Right lung (tissue), 10 donors: ENCODE measurements at places on chromosomes 4 and X. TPM values are rescaled to one million over a fixed set of nuclear protein-coding genes. Genes with fewer than 3 reads are reported as not detected.

- DNase-seq: no peak
These were observed 45.0 kb downstream of the PDHA1 start for GRCh38 chrX:19388741-19389140.

GRCh38 chr4:13461191-13461905 is 22.8 kb downstream of the RAB28 start:
- peak; percentile 18 for DNase-seq

DNA sequence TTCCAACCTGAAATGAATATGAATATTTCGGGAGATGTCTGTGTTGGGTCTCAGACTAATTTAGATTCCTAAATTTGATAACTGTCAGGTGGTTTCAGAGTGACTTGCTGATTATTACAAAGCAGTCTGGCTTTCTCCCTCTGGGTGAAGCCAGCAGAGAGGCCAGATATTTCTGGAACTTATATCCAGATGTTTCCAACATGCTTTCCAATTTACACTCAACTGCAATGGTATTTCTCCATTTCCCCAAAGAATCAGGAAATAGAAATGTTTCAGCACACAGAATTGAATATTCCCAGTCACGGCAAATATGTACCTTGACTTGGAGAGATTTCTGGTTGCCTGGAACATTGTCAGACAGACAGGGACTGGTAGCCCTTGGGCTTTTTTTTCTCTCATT is 48.5 kb upstream of the EGFL6 start:
- no peak for DNase-seq

DNA sequence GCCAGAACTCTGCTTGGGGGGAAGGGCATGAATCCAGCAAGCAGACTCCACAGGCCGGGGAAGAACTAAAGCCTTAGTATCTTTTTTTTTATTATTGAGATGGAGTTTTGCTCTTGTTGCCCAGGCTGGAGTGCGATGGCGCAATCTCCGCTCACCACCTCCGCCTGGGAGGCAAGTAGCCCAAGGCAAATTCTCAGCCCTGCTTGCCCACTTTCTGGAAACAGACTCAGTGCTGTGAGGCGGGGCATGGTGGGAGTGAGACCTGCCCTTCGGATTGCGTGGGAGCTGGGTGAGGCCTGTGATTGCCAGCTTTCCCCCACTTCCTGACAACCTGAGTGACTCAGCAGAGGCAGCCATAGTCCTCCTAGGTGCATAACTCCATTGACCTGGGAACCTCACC is 348.8 kb downstream of the GASK1B start:
- DNase-seq: no peak

DNA sequence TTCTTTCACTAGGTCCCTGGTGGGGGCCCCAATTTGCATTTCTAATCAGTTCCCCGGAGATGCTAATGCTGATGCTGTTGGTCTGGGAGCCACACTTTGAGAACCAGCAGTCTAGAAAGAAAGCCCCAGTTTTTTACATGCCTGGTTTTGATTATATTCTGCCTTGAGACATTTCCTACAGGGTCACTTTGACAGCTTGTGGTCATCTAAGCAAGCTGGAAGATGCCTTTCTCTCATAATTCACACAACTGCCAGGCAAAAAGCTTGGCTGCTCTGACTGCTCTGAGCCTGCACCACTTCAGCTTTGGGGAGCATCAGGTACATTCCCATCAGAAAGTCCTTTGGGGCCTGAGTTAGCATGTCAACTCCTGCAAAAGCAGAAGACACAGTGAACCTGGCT is 5.9 kb upstream of the PLAC1 start:
- DNase-seq: no peak

GRCh38 chr4:8780086-8780485 is 91.6 kb downstream of the HMX1 start:
- DNase-seq: no peak

DNA sequence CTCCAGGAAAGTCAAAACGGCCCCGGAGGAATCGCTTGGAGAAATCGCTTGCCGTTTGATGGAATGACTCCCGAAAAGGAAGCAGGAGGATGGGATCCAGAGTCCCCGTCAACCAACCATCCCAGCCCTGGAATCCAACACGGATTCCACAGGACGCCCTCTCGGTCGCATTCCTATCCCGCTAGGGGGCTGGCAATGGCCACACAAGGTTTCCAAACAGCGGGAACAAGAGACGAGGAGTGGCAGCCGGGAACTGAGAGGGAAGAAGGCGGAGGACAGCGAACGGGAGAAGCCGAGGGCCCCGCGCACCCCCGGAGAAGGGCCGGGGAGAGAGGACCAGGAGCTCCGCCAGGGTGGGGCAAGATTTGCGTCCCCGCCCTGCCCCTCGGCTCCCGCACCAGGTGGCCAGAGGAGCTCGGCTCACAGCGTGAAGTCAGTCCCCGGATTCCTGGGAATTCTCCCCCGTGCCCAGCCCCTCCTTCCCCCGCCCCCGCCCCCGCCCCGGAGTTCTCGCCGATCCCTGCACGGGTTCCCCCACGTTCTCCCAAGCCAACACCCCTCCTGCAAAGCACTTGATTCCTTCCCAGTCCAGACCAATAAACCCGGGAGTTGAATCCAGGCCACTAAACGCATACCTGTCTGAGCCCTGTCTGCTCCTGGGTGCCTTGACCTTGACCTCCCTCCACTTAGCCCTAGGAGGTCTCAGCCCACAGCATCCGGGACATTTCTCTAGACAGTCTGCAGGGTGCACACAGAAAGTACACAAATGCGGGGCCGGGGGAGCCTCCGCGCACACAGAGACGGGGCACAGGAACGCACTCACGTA is 1.4 kb downstream of the PDZD4 start:
- no peak for DNase-seq

DNA sequence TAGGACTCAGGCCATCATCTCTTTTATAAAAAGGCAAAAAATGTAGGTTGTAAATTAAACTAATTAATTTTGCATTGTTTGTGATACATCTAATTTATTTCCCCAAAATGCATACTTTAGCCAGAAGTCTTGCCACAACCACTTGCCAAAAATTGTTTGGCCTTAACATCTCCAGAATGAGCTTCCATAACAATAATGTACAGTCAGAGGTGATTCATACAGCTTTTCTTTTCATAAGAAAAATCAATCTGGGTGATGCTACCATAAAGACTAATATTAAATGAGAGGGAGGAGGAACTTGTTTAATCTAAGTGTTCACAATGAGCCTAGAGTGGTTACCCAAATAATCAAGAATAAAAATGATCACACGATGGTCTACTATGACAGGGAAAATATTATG is 59.3 kb downstream of the AMMECR1 start:
- DNase-seq: no peak

DNA sequence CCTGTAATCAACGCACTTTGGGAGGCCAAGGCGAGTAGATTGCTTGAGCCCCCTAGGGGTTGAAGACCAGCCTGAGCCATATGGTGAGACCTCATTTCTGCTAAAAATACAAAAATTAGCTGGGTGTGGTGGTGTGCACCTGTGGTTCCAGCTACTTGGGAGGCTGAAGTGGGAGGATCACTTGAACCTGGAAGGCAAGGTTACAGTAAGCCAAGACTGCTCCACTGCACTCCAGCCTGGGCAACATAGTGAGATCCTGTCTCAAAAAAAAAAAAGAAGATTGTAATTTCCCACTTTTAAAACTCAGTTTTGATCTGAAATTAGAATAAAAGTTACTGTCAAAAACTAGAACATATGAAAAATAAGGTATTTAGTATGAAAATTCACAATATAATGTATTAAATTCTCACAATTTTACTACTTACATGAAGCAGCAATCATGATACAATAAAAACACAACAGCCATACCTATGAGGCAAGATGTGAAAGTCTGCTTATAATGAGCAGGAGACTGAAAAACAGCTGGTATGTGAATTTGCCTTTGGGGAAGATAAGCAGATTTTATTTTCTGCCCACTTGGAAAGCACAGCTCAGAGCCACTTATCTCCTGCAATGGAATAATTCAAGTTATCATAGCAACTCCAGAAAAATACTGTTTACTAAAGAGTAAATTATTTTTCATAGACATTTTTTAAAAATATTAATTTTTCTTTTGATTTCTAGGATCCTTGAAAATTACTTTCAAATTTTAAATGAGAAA is 50.6 kb downstream of the ZGRF1 start:
- DNase-seq: no peak

Gene TRIM2
- 88.1 TPM for polyA plus RNA-seq

Gene TLR7
- 0.64 TPM for polyA plus RNA-seq

Gene LAMTOR3
- polyA plus RNA-seq: 102 TPM

Gene CENPVL1
- not detected for polyA plus RNA-seq

Gene PF4V1
- polyA plus RNA-seq: 0.53 TPM

Gene FAM184B
- polyA plus RNA-seq: 0.28 TPM

Gene GASK1B
- polyA plus RNA-seq: 27.9 TPM
